Femur (tissue), 1 donor: ENCODE measurements at places on chromosomes 12 and 14.
A peak's percentile ranks its signal among the peaks of the same experiment; 100 is the strongest.

GRCh38 chr12:9132008-9132535 is 16.4 kb upstream of the A2M start:
- DNase-seq = no peak

- peak; percentile 71 for DNase-seq
These were observed 11.0 kb upstream of the IRF2BPL start for GRCh38 chr14:77039285-77040058.

DNA sequence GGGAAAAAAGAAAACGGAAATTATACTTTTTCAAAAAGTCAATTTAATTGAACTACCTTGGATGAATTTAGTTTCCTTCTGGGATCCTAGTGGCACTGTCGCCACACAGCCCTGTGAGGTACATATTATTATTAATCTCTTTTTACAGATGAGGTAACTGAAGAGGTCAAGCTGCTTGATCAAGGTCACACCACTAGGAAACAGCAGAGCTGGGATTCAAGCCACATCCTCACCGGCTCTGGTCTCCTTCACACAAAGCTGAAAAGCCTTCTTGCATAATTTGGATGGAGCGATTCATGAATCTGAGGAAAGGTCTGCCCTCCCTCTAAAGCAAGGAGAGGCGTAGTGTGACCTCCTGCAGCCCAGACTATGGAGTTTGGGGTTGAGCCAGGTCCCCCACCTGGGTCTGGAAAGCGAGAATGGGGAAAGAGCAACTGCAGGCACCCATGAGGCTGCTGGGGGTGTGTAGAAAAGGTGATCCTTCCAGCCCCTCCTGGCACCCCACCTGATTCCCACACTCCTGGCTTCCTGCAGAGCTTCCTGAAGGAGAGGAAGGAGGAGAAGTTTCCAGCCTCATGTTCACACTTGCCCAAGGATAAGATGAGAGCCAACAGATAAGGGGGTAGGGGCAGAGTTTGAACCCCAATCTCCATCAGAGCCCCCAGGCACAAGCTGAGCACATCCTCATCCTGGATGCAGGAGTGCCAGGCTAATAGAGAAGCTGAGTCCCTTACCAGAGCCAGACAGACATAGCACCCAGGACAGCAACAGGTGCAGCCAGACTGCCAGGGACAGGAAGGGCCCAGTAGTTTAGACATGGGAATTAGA is 3.9 kb upstream of the KRT79 start:
- DNase-seq = no peak

- DNase-seq = no peak
These were observed 9.3 kb upstream of the ITGA5 start for GRCh38 chr12:54428050-54429013.

GRCh38 chr14:31080056-31080455 is 53.9 kb upstream of the STRN3 start:
- DNase-seq = no peak

DNA sequence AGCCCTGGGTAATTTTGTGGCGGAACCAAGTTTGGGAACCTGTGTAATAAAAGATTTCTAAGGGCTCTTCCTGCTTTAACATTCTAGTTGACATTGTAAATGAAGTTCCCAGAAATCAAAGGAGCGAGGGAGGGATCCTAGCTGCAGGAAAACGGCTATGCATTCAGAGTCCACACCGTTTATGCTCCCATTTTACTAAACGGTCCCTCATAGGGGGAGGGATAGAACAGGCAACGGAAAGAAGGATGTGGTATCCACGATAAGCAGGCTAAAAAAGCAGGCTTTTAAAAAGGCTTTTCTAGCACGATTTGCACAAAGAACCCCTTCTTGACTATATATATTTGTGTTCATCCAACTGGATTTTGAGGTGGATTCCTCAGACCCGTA is 559 bp downstream of the SYNJ2BP start:
- DNase-seq = no peak

- no peak for DNase-seq
These were observed 15.6 kb upstream of the NGB start for GRCh38 chr14:77286576-77286975.

DNA sequence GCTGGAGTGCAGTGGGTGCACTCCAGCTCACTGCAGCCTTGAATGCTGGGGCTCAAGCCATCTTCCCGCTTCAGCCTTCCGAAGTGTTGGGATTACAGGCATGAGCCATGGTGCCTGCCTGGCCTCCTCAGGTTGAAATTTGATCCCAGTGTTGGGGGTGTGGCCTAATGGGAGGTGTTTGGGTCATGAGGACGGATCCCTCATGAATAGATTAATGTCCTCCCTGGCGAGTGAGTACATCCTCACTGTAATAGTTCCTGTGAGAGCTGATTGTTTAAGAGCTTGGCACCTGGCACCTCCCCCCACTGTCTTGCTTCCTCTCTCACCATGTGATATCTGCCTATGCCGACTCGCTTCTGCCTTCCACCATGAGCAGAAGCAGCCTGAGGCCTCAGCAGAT is 84.7 kb downstream of the TSPAN9 start:
- no peak for DNase-seq

GRCh38 chr14:90193925-90194324 is 62.4 kb upstream of the PSMC1 start:
- no peak for DNase-seq

DNA sequence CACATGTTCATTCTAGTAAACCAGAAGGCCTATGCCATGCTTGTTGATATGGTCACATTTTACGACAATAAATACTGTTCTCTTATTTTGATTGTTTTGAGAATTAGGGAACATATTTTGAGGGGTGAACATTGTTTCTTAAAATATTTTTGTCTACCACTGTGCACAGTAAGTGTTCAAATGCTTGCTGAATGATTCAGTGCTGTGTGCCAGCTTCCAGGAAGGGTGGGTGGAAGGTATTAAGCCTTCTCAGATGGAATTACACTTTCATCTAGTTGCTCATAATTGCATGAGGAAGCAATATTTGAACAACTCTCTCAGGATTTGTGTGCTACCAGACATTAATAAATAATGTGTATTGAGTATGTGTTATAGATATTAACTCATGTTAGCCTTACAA is 15.5 kb upstream of the TMX1 start:
- no peak for DNase-seq

DNA sequence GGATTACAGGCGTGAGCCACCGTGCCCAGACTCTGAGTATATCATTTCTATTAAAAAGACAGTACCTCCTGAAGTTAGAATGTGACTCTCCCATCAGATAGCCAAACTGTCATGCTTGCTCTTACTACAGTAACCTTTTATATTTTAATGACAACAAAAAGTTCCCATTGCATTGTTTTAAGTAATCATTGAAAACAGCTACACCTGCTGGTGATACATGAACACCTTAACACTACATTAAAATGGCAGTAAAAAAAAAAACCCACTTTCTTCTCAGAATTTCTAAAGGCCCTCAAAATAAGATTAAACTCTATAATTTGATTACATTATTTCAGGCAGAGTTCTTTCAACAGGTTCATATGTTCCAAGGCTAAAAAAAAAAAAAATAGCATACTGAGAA is 76.7 kb downstream of the SH2B3 start:
- DNase-seq = no peak

DNA sequence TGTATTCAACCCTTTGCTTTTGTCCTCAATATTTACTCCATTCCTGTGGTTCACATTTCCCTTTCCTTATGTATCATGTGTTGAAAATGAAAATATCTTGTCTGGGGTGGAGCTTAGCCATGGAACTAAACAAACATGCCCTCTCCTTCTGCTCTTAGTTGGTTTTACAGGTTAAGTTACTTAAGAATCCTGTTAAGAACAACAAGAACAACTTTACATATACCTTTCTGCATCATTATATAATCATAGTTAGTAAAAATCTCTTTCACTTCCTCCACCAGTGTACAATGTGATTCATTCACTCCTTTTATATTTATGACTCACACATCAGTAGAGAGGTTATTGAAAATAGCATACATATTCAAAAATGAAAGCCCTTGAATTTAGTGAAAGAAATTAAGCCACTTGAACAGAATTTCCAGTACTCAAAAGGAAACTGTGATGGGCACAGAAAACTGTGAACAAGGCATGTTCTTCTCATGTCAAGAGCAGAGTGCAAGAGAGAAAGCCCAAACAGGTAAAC is 307.7 kb downstream of the CCDC91 start:
- no peak for DNase-seq

DNA sequence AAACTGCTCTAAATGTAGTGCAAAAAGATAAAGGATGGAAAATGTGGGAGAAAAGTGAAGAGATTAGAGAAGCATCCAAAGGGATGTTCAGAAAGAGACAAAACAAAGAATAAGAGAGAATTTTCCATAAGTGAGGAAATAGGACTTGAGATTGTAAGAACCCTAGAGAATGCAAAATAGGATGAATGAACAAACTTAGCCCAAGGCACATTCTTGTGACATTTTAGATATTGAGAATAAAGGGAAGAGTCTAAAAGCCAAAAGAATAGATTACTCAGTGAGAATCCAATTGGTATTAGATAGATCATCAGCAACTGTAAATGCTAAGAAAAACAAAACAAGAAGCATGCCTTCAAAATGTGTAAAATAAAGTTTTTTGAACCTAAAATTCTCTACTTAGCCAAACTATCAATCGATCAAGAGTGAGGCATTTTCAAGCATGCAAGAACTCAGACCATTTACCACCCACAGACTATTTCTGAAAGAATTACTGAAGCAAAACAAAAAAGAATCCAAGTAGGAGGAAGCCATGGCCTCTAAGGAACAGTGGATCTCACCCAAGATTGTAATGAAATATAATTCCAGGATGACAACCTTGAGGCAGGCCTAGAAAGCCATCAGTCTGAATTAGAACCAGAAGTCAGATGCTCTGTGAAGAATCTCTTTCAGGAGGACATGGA is 33.5 kb downstream of the DYRK2 start:
- no peak for DNase-seq

DNA sequence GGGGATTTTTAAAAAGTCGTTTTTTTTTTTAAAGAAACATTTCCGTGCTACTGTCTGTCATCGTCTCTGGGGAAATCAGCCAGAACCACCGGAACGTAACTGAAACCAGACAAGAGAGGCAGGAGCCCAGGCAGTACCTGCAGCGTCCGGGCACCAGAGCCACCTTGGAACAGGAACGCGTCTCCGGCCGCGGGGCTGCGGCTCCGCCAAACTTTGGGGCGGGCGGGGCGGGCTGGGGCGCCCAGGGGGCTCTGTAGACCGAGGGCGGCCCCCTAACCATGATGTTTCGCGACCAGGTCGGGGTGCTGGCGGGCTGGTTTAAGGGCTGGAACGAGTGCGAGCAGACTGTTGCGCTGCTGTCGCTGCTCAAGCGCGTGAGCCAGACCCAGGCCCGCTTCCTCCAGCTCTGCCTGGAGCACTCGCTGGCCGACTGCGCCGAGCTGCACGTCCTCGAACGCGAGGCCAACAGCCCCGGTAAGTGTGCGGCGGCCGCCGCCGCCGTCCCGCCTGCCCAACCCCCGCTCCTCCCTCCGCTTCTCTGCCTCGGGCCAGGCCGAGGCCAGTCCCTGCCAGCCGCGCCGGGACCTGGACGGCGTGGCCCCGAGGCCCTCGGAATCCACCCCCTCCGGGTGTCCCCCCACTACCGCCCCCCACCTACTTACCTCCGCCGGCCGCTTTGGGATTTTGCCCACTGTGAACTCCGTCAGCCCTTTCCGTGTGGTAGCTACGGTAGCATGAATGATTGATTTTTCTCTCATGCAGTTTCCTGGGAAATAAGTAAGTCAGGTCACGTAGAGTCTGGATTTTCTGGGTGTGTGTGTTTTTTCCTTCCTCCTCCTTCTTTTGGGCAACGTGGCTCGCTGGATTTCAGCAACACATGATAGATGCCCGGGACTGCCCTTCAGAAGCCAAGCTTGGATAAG is 972 bp downstream of the SAMD4A start:
- DNase-seq = peak; percentile 80

GRCh38 chr14:97723819-97724218 is 926.6 kb downstream of the VRK1 start:
- DNase-seq = no peak

- no peak for DNase-seq
These were observed 190.1 kb downstream of the SLC41A2 start for GRCh38 chr12:104768033-104768432.

DNA sequence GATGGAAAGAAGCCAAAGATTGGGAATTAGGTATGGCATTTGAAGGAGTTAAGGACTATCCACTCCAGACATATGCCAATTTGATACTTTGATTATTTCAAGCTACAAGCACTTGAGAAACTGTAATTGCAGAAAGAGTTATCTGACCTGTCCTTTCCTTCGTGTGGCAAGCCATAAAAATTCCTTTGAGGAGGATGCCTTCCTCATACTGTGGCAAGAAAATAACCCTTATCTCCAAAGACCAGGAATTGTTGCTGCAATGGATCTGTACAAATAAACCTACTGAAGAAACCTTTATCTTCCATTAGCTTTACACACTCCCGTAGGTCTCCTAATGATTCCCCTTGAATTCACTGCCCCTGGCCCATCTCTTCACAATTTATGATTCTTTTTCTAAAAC is 165.1 kb upstream of the AMIGO2 start:
- no peak for DNase-seq

- no peak for DNase-seq
These were observed 11.0 kb downstream of the ARHGDIB start for GRCh38 chr12:14950421-14950820.

DNA sequence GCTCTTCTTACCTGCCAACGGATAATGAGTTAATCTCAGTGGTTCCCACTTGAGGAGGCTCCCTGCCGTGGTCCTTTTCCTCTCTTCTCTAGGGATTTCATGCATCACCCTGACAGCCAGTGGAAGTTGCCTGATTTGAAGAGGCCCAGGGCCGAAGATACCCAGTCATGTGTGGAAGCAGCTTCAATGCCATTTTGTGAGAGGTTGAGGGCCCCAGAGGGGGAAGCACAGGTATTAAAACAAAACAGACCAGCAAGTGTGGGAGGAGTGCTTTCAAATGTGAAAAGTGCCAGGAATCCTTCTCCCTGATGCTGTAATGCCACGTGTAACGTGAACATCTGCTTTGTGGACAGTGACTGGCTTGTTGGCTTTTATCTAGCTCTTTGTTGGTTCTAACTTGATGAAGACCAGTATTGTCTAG is 1.5 kb downstream of the TCP11L2 start:
- DNase-seq = peak; percentile 26

DNA sequence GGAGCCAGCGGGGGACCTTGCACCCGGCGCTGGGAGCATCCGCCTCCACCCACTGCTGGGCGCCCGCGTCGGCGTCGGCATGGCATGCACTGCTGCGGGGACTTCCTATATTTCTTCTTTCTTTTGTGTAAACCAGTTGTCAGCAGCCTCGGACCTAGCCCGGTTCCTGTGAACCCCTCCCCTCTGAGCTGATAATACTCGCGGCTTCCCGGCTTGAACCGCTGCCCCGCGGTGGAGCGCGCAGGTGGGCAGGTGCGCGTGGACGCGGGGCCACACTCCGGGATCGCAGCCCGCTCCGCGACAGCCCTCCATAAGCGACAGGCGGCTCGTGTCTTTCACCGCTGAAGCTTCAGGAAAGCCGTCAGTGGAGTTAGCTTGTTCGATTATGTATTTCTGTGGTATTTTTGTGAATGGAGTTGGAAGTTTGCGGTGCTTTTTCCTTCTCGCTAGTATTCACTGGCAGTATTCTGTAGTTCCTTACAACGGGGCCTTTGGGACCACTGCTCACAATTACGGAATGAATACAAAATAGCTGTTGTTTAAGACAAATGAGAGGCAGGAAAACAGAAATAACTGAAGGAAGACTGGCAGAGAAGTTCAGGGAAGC is 870 bp downstream of the BMAL2 start:
- DNase-seq = peak; percentile 51

GRCh38 chr14:70237710-70238109 is 49.0 kb upstream of the SLC8A3 start:
- no peak for DNase-seq
